ENCODE measurements at places on chromosomes 1 and 21.

GRCh38 chr1:942864-943533 is 16.1 kb downstream of the NOC2L start:
- DNase-seq, result peak; percentile 87

DNA sequence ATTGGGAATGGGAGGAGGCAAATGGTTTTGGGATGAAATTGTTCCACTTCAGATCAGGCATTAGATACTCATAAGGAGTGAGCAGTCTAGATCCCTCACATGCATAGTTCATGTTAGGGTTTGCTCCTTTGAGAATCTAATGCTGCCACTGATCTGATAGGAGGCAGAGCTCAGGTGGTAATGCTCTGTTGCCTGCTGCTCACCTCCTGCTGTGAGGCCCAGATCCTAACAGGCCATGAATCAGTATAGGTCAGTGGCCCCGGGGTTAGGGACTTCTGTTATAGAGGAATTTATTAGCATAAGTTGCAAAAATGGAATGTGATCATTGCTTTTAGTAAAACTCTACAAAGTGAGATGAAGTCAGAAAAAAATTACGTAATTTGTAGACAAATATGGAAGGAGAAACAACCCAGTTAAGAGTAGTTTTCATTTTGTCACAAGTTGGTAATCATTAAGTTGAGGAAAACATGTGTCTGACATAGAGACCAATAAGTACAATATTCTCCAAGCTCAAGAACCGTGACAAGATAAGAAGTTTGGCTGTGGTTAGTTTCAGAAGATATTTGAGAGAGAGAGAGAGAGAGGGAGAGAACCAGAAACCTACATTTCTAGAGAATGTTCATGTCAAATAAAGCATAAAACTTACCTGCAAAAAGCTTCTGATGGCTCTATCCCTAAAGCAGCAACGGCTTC is 689.7 kb upstream of the PRMT6 start:
- no peak for DNase-seq

DNA sequence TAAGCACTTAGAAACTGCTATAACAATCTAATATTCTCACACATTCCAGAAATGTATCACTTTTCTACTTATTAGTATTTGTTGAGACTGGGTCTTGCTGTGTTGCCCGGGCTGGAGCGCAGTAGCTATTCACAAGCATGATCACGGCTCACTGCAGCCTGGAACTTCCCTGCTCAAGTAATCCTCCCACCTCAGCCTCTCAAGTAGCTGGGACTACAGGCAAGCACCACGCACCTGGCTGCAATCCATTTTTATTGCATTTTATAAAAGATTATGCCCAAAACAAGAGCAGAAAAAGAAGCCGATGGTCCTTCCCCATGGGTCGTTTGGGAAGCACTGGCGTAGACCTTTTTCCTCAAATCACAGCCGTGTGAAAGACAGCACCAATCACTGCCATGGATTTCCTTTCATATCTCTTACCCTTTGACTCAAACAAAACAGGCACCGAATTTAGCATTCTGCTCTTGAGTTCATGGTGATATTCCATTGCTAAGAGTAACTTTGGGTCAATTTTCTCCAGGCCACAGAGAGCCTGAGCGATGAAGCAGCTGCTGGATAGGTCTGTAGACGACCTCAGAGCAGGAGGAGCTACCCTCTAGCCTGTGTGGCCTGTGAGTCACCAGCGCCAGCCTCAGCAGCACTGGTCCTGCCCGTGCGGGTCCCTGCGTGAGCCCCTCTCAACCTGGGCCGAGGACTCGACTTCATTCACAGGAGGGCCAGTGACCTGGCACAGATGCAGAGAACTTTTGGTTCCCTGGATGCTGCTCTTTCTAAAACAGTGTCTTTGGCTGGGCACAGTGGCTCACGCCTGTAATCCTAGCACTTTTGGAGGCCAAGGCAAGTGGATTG is 80.8 kb downstream of the PIK3CD start:
- DNase-seq, result peak; percentile 11

DNA sequence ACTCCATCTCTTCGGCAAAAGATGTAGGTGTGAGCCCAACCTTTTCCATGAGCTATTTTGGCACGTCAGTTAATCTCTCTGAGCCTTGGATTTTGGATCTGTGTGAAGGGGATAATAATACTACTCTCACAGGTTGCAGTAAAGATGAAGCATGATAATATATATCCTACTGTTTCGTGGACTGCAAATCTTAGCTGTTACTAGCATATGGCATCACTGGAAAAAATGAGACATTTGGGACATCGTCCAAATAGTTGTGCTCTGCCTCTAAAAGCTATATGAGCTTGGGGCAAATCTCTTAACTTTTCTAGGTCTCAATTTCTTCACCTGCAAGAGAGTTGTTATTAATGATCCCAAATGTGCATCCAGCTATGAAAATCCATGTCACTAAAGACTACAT is 147.4 kb upstream of the ZRANB2 start:
- no peak for DNase-seq

- DNase-seq, result no peak
These were observed 2.5 kb downstream of the TGFBR3 start for GRCh38 chr1:91883470-91883869.

GRCh38 chr1:209421186-209421585 is 162.3 kb upstream of the CAMK1G start:
- DNase-seq, result no peak

GRCh38 chr1:221908573-221908972 is 166.7 kb upstream of the DUSP10 start:
- no peak for DNase-seq

DNA sequence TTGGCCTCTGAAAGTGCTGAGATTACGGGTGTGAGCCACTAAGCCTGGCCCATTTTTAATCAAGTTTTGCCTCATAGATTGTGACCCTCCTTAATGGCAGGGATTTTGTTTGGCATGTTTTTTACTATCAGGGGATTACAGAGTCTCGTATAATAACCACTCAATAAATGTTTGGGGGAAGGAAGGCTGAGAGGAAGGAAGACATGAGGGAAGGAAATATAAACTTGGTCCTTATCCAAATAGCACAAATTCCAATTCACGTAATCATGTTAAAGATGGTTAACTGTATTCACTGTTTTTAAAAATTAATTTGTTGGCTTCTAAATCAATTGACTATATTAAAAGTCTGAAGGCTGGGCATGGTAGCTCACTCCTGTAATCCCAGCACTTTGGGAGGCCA is 30.9 kb upstream of the SERTAD4 start:
- no peak for DNase-seq

GRCh38 chr1:57603696-57604095 is 179.8 kb upstream of the DAB1 start:
- no peak for DNase-seq

- DNase-seq, result no peak
These were observed 50.6 kb upstream of the SLC35A3 start for GRCh38 chr1:99919220-99919619.

GRCh38 chr1:191912517-191912916 is 245.7 kb upstream of the RGS18 start:
- DNase-seq, result no peak

DNA sequence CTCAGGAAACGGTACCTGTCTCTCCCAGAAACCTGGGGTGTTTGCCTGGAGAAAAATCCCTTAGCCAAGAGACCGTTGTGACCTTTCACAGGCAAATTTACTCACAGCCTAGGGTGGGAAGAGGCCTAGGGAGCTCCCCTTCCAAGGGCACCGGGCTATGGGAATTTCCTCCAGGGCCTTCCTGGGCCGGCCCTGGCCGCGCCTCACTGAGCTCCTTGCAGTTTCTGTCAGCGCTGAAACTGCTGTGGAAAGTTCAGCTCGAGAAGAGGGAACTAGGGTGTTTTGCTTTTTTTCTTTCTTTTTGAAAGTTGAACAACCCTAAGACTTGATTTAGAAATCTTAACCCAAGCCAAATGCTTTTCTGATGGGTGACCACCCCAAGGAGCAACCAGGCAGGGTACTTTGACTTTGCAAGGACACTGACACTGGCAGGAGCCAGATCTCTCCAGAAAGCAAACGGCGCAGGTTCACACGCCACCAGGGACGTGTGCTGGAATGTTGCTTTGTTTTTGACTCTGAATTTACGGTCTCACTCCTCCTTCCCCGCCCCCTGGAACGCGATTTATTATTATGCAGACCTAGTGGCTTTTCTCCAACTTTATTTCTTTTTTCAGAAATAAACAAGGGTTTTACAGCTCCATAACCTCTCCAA is 229.6 kb upstream of the JUN start:
- DNase-seq, result no peak

- peak; percentile 82 for DNase-seq
These were observed 905 bp downstream of the BTBD19 start for GRCh38 chr1:44808938-44809917.

DNA sequence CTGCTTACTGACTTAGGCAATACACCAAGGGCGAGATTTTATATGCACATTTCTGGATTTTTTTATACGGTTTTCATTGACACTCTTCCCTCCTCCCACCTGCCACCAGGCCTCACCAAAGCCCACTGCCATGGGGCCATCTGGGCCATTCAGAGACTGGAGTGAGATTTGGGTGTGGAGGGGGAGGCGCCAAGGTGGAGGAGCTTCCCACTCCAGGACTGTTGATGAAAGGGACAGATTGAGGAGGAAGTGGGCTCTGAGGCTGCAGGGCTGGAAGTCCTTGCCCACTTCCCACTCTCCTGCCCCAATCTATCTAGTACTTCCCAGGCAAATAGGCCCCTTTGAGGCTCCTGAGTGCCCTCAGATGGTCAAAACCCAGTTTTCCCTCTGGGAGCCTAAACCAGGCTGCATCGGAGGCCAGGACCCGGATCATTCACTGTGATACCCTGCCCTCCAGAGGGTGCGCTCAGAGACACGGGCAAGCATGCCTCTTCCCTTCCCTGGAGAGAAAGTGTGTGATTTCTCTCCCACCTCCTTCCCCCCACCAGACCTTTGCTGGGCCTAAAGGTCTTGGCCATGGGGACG is 57.9 kb downstream of the LACTBL1 start:
- DNase-seq, result no peak

- no peak for DNase-seq
These were observed 2.5 kb downstream of the COA7 start for GRCh38 chr1:52695627-52696026.

- DNase-seq, result no peak
These were observed 211.2 kb downstream of the SETD4 start for GRCh38 chr21:35849144-35849543.

DNA sequence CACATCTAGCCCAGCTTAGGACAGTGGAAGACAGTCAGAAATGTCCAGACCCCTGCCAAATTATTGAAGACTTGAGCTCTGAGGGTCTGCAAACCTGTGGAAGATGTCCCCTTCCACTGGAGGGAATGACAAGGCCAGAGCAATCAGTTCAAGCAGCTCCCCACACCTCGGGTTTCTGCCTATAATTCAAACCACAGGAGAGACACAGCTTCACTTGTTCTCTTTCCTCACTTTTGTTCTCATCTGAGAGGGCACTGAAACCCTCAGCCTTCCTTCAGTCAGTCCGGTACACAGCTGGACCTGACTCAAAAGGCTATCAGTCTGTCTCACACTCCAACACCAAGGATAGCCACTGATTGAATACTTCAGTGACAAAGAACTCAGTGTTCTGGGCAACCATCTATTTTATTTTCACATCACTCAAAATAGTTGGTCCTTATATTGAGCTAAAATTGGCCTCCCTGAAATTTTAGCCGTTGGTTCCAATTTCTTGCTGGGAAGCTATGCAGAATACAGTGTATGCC is 70.1 kb downstream of the TENT5C start:
- no peak for DNase-seq

DNA sequence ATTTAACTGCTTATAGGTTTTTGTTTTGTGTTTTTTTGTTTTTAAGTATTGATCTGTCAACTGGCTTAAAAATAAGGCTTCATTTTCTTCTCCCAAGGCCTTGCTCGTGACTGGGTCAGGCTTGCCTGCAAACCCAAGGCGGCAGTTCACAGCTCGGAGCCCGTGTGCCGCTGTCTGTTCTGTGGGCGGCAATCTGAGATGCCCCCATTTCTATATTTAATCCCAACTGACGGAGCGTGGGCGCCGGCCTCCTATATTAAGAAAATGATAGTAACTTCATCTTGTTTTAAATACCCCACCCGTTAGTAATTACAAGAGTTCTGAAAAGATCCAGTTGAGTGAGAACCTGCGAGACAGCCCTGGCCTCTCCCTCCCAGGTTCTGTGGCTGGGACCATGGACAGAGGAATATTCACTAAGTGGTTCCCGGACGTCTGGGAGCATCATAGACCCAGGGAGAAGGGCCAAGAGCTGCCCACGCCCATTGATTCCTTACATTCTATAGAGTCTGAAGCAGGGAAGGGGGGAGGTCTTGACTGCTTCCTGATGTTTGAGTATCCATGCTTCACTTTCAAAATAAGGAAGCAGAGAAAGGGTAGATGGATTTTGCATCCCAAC is 42.6 kb upstream of the GPR153 start:
- no peak for DNase-seq

DNA sequence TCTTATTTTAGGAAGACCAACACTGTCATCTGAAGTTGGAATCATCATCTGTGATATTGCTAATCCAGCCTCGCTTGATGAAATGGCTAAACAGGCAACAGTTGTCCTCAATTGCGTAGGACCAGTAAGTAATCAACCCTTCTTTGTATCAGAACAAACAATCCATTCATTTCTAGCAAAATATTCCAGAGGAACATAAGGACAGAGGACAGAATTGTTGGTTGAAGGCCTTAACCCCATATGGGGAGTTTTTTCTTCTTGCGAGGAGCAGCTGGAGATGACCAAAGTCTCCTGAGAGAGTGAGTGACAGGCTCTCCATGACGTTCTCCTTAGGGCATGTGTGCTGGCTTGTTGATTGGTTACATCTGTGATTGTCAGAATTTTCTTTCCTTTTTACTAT is 2.7 kb downstream of the SCCPDH start:
- DNase-seq, result no peak

DNA sequence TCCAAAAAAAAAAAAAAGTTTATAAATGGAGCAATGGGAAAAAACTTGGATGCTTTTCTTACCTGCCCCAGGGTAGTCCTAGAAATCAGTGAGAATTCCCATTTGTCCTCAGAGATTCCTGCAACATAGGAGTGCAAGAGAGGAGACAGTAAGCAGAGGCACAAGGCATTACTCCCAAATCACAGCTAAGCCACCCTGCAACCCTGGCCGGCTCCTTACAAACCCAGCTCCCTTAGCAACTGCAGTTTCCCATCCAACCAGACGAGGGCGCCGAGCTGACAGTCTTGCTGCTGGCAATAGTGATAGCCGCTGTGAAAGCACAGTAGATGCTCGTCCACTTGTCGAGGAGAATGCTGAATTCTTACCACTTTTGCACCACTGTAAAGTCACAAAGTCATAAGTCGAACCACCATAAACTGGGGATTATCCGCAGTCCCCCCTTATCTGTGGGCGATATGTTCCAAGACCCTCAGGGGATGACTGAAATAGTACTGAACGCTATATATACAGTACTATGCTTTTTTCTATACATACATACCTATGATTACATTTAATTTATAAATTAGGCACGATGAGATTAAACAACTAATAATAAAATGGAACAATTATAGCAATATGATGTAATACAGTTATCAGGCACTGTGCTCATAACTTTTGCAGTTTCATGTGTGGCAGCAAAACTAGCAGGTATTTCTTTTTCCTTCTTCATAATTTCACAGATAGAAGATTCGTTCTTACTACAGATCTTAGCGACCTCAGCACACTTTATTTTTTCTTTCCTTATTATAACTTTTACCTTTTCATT is 6.0 kb upstream of the PITHD1 start:
- DNase-seq, result peak; percentile 95

- no peak for DNase-seq
These were observed 509.6 kb upstream of the CAMK1G start for GRCh38 chr1:209073879-209074278.

- no peak for DNase-seq
These were observed 161.7 kb downstream of the SIPA1L2 start for GRCh38 chr1:232468249-232468648.

- no peak for DNase-seq
These were observed 50.3 kb downstream of the ATP6V1G3 start for GRCh38 chr1:198490224-198490623.

GRCh38 chr1:167057241-167057688 is 32.9 kb downstream of the GPA33 start:
- no peak for DNase-seq

Measured in Right ventricle myocardium inferior (tissue), 1 donor.